ENCODE measurements at places on chromosomes 12 and 14. TPM values are rescaled to one million over a fixed set of nuclear protein-coding genes. Genes with fewer than 3 reads are reported as not detected.
A peak's percentile ranks its signal among the peaks of the same experiment; 100 is the strongest.

DNA sequence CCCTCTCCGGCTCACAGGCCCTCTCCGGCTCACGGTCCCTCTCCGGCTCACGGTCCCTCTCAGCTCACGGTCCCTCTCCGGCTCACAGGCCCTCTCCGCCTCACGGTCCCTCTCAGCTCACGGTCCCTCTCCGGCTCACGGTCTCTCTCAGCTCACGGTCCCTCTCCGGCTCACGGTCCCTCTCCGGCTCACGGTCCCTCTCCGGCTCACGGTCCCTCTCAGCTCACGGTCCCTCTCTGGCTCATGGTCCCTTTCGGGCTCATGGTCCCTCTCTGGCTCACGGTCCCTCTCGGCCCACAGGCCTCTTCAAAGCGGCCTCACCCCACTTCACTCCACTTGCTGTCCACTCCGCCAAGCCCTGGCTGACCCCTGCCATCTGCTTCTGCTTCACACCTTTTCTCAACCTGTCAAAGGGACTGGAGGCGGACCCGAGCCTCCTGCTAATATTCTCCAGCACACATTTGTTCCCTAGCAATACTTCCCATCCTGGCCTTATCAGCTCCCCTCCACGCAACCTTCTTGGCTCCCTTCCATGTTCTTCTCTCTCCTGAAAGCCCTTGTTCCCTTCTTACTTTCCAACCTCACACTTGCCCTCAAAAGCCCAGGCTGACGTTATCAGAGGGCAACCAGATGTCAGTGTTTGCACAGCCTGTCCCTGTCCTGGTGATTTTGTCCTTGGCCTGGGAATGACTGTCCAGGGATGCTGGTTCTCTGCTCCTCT, 176.7 kb downstream of the CALM1 start:
- DNase-seq: no peak

GRCh38 chr12:117844114-117844830, 124.5 kb downstream of the KSR2 start:
- no peak for DNase-seq

GRCh38 chr12:26278266-26278665, 82.9 kb downstream of the SSPN start:
- no peak for DNase-seq

- no peak for DNase-seq
Observed at GRCh38 chr12:128779901-128780300, 43.9 kb downstream of the SLC15A4 start.

Gene RABGGTA
- total RNA-seq: 15.4 TPM

Gene LTBP2
- total RNA-seq: 5.2 TPM

- peak; percentile 91 for DNase-seq
Observed at GRCh38 chr12:9869307-9870161, at the start of gene CLEC2B. Gene CLEC2B (minus strand): TSS chr12:9869354.

Gene TAS2R30
- total RNA-seq: not detected

Gene SYCP3
- not detected for total RNA-seq

DNA sequence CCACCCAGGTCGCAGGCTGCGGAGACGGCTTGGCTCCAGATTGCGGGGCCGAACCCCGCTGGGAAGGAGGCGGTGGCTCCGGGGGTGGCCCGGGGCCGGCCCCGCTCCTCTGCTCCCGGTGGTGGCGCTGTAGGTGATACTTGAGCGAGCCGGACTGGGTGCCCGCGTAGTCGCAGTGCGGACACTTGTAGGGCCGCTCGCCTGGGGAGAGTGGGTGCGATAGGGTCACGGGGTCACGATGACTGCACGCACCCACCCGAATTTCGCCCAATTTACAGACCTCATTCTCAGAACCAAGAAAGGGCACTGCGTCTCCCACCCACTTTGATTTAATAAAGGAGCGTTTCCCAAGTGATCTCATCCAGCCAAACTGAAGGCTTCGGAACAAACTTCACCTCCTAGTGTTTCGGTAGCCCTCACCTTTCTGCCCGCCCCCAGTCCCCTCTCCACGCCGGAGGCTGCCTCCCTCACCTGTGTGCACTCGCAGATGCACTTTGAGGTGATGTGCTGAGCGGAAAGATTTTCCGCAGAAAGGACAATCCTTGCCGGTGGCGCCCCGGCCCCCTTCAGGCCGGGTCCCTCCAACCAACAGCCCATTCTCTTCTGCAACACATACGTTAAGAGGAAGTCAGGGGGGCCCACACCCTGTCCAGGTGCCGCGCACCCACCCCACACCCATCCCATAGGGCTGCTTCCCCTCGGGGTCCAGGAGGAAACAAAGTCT, 7.4 kb downstream of the ZNF219 start:
- no peak for DNase-seq

Gene KLHDC1
- total RNA-seq: 0.20 TPM

GRCh38 chr12:6340032-6340638, 1.7 kb downstream of the TNFRSF1A start:
- DNase-seq: peak; percentile 75

GRCh38 chr14:33788161-33788560, 162.7 kb downstream of the EGLN3 start:
- DNase-seq: no peak

Gene CCDC177
- not detected for total RNA-seq

GRCh38 chr12:8661751-8662150, 875 bp downstream of the MFAP5 start:
- DNase-seq: no peak

- no peak for DNase-seq
Observed at GRCh38 chr14:89700801-89701200, 253.7 kb downstream of the EFCAB11 start.

DNA sequence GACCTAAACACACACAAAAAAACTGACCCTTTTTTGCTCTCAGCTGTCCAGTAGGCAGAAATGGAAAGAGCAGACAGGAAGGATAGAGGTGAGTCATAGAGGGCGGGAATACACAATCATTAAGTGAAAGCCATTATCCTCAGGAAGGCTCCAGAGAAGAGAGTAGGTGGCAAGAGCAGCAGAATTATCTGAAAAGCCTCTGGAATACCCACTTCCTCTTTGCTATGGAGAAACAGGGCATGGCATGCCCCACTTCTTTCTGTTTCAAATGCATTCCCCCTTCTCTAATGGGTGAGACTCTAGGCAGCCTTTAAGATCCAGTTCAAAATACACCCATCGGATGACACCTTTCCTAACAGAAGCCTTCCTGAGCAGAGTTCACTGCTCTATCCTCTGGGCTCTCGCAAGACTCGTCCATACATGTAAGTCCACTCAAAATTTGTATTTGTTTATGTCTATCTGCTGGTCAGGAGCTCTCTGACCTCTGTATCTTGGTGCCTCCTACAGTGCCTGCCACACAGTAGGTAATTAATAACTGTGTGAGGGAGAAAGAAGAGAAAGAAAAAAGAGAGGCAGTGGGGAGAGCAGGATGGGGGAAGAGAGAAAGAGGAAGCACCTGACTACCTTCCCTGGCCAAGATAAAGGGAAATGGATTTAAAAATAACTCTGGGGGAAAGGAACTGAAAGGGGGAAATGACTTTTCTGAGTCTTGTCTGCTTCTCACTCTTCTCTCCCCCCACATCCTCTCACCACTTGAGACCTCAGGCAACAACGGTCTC, 8.5 kb downstream of the KLHL33 start:
- DNase-seq: peak; percentile 76

DNA sequence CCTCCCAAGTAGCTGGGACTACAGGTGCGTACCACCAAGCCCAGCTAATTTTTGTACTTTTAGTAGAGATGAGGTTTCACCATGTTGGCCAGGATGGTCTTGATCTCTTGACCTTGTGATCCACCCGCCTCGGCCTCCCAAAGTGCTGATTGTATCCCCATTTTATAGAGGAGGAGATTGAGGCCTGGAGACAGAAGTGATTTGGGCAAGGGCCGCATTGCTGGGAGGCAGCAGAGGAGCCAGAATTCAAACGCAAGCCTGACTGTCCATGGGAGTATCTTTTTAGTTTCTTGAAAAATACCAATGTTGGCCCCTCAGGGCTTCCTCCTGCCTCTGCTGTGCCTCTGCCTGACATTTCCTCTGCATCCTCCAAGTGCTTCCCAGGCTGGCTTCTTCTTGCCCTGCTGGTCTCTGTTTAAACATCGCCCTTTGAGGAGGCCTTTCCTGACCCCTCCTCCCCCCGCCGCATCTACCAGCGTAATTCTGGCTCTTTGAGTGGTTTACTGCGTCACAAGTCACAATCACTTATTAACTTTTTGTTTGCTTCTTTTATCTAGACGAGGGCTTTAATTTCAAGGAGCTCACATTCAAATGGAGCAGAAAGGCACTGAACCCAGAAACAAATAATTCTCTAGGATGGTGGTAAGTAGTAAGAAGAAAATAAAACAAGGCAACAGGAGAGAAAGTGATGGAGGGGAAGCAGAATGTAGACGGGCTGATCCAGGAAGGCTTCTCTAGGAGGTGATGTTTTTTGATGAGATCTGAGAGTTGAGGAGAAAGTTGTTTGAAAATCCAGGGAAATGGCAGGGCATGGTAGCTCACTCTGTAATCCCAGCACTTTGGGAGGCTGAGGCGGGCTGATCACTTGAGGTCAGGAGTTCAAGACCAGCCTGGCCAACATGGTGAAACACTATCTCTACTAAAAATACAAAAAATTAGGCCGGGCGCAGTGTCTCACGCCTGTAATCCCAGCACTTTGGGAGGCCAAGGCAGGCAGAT, 91.0 kb upstream of the MED13L start:
- no peak for DNase-seq

- no peak for DNase-seq
Observed at GRCh38 chr12:102429211-102430154, 50.9 kb downstream of the IGF1 start.

GRCh38 chr12:42960087-42960527, 370.6 kb upstream of the PRICKLE1 start:
- peak; percentile 85 for DNase-seq

All from M059J (cell line).